H54 (cell line): ENCODE measurements at places on chromosomes 5 and 9.

- DNase-seq, result no peak
These were observed 47.6 kb downstream of the ADAMTS2 start for GRCh38 chr5:179297486-179298180.

DNA sequence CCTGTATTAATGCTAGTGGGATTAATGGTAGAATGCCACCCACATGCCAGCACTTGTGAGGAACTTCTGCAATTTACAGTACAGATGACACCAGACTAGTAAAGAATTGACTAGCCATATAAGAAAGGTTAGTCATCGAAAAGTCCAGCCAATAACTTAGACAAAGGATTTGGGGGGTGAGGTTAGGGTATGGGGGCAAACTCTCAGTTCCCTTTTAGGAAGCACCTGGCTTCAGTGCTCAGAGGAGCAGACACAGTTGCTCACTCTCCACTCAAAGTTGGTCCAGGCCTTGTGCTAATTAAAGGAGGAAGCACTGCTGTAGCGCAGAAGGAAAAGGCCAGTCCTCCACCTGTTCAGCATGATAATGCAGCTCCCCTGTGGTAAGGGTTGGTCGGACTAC is 25.2 kb downstream of the TGFBR1 start:
- no peak for DNase-seq

- DNase-seq, result no peak
These were observed 76.4 kb downstream of the EHMT1 start for GRCh38 chr9:137694962-137695875.

GRCh38 chr9:72872718-72873117 is 80.1 kb downstream of the ALDH1A1 start:
- DNase-seq, result no peak

- DNase-seq, result no peak
These were observed 101.2 kb downstream of the PLK2 start for GRCh38 chr5:58358501-58359178.

GRCh38 chr9:107024193-107024592 is 161.2 kb downstream of the ZNF462 start:
- no peak for DNase-seq

DNA sequence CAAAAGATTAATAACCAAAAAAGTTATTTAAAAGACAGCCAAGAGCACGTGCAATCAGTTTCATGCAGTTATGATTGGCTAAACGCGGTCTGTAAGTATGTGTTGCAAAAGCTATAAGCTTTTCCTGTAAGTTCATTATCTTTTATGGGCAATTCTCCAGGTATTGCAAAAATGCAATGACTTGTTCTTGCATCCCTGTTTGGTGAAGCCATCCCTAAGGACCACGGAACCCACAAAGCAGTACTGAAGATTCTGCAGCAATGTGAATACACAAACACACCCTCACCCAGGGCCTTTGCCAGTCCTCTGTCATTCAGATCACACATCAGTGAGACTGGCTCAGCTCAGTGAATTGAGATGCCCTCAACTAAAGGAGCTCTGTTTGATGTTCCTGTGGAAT is 11.4 kb downstream of the GCNT4 start:
- DNase-seq, result no peak

GRCh38 chr9:134357631-134358025 is 31.4 kb downstream of the RXRA start:
- no peak for DNase-seq

GRCh38 chr5:134090522-134090921 is 24.0 kb upstream of the TCF7 start:
- no peak for DNase-seq

GRCh38 chr9:69622676-69623075 is 49.5 kb downstream of the APBA1 start:
- DNase-seq, result no peak

DNA sequence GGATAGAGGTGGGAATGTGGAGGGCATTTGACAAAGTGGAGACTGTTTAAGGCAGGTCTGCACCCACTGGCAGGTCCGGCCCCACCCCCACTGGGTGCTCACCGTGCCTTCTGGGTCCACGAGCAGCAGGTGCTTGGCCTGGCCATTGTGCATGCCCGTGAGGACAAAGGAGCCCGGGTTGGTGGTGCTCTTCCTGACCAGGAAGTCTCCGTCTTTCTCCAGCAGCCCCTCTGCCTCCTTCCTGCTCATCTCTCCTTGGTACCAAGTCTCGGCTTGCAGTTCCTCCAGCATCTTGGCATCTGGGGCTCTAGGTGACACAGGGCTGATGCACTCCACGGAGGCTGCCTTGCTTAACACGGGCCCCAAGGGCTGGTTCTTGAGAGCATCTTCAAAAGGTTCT is 46.6 kb downstream of the S1PR3 start:
- DNase-seq, result no peak

- DNase-seq, result no peak
These were observed 73.4 kb upstream of the MELK start for GRCh38 chr9:36499174-36499890.

- no peak for DNase-seq
These were observed 90.6 kb upstream of the RUFY1 start for GRCh38 chr5:179459771-179460170.

DNA sequence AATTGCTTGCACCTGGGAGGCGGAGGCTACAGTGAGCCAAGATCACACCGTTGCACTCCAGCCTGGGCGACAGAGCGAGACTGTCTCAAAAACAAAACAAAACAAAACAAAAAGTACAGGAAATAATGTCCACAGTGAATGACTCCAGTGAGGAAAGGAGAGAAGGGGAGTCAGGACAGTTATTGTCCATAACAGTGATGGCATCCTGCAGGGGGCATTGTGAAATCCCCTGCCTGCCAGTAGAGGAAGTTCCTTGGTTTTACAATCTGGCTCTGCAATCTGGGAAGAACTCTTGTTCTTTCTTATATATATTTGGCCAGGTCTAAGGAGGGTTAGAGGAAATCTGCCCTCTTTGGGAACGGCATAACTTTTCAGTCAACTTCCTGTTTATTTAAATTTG is 8.2 kb downstream of the SH3GL2 start:
- no peak for DNase-seq

DNA sequence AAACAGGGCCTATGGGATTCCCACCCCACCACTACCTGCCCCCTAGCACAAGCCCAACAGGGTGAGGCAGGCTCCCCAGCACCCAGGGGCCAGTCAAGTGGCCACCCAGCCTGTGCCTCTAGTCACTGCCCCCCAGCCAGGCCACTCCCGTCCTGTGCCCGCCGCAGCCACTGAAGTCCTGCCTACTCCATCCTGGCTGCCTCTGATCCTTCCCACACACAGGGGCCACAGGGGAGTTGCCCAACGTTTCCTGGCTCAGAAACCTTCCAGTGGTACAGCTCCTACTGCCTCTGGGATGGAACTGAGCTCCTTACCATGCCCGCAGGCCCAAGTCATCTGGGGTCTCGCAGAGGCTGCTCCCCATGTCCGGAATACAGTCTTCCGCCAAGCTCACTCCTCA is 70.2 kb upstream of the STXBP1 start:
- no peak for DNase-seq

- DNase-seq, result no peak
These were observed 8.0 kb downstream of the KLF9 start for GRCh38 chr9:70406434-70406862.

- no peak for DNase-seq
These were observed 436.0 kb downstream of the TMEM38B start for GRCh38 chr9:106130374-106130773.

DNA sequence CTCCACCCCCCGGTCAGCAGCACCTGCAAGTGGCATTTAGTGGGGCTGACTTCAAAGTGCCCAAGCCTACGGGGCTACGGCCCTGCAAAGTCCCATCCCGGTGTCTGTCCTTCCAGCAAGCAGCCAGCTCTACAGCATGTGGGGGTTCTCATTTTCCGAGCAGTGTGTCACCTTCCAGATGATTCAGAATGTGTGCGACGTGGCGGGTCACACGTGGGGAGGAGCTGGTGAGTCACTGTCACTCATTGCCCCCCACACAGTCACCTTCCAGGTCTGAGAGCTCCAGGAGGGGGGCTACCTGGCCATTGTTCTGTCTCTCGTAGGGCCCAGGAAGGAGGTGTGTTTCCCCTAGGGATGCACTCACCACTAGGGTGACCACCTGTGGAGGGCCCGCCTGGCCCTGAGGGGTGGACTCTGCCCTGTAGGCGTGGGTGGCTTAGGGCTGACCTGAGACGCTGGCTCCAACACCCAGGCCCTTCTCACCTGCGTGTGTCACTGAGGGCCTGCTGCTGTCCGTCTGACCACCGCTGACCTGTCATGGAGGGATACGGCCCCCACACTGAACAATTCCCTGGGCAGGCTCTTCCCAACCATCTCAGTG is 70.2 kb downstream of the SEMA4D start:
- DNase-seq, result peak; percentile 81

DNA sequence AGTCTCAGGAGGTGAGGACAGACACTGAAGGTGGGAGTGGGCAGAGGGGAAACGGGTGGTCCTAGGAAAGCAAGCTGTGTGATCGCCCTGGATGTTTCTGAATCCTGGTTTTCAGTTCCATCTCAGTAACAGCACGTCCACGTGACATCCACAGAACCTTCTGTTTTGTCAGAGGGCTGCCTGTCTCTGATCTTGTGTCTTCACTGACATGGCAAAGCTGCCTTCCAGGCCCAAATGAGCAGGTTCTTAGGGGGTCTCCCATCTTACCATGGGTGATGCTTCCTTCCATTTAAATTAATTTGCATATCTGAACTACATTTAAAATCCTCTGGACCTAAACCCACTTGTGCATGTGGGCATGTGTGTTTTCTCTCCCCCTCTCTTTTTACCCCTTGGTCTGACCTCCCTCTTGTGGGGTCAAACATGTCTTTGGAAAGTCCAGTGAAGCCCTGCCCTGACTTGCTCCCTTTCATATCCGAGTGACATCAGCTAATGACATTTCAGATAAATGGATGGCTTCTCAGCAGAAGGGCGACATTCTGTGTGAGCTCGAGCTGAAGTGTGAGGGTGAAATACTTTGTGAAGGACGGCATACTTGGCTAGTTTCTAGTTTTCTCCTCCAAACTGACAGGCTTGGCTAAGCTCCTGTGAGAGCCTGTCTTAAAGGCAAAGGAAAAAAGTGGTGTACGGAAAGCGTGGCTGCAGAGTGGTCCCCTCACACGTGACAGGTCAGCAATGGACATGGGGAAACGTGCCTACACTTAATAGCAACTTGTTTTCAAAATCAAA is 204.8 kb upstream of the S1PR3 start:
- no peak for DNase-seq

DNA sequence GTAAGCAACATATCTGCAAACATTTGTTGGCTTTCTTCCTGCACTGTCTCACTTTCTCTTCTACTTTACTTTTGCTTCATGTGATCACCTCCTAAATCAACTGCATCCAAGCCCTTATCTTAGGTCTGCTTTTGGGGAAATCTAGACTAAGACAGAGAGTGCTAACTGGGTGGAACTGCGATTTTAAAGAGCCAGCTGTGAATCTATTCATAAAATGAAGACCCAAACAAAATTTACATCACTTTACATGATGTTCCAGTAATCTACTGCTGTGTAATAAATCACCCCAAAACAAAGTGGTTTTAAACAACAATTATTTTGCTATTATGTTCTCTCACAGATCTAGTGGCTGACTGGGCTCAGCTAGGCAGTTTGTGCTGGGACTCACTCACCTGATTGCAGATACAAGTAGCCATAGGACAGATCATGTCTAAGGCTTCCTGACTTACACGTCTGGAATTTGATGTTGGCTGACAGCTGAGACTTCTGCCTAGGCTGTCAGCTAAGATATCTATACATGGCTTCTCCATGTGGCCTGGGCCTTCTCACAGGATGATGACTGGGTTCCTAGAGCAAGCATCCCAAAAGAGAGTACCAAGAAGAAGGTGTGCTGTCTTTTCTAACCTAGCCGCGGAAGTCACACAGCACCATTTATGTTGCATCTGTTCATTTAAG is 145.1 kb upstream of the TBCA start:
- no peak for DNase-seq

GRCh38 chr5:133730866-133731265 is 118.5 kb upstream of the FSTL4 start:
- no peak for DNase-seq

DNA sequence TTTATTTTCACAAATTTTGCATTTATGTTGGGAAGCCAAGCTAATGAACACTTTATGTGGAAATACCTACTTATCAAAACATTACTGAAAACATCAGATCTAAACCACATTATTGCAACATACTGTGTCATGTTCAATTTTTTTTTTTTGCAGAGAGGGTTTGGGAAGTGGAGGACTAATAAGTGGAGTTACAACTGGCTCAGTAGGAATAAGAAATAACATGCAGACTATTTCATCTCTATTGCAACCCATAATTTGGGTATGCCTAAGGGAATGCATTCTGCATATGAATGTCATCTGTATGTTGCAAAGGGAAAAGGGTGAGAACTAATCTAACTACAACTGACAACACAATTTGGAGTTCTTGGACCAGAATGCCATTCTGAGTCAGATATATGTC is 41.8 kb downstream of the APC start:
- no peak for DNase-seq

GRCh38 chr5:66629446-66629845 is 33.3 kb downstream of the MAST4 start:
- no peak for DNase-seq

- DNase-seq, result no peak
These were observed 66.3 kb upstream of the TNFAIP8 start for GRCh38 chr5:119289438-119290044.

GRCh38 chr5:61344187-61344944 is 12.3 kb downstream of the ZSWIM6 start:
- DNase-seq, result no peak

DNA sequence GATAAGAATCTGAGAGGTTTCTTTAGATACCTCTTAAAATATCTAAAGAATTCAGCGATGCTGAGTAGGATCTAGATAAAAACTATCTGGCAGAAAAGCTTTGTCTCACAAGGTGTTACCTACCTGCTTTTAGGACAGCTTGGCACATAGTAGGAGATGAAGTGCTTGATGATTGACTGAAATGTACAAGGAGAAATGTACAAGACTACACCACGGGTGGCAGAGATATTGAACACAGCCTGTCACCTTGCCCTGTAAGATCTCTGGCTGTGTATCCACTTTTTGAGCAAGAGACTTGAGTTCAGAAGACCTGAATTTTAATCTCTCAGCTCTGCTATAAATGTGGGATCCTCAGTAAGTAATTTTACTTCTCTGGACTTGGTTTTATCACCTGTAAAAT is 15.7 kb downstream of the ALDOB start:
- DNase-seq, result no peak

- DNase-seq, result no peak
These were observed 11.3 kb downstream of the SLC23A1 start for GRCh38 chr5:139371482-139372435.

DNA sequence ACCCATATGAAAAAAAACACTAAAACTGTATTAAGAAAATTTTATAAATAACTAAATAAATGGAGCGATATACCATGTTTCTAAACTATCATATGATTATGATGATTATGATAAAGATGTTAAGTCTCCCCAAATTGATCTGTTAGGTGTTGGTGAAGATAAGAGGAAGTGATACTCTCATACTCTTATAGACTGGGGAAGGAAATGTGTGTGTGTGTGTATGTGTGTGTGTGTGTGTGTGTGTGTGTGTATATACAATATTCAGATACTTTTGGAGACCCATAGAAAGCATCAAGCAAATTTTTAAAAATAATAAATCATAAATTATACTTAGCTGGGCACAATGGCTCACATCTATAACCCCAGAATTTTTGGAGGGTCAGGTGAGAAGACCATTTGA is 62.9 kb downstream of the TMEM232 start:
- DNase-seq, result no peak
